ENCODE measurements at places on chromosomes 2 and 18.

DNA sequence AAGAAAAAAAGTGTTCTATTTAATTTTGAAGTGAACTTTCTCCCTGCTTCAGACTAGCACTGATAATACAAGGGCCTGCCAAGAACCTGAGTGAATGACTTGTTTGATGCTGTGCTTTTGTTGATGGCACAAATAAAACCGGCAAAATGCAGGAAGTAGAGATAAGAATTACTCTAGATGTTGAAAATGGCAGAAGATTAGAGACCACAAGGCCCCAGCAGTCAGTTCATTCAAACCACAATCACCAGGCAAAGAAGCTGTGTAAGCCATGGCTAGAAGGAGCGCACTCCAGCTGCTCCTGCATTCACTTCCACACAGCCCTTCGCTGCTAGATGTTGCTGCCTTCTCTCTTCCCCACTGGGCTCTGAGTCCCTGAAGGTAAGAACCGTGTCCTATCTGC, 297.1 kb downstream of the AGPS start:
- no peak for DNase-seq

GRCh38 chr2:231294571-231295362, 96.3 kb downstream of the ARMC9 start:
- no peak for DNase-seq

DNA sequence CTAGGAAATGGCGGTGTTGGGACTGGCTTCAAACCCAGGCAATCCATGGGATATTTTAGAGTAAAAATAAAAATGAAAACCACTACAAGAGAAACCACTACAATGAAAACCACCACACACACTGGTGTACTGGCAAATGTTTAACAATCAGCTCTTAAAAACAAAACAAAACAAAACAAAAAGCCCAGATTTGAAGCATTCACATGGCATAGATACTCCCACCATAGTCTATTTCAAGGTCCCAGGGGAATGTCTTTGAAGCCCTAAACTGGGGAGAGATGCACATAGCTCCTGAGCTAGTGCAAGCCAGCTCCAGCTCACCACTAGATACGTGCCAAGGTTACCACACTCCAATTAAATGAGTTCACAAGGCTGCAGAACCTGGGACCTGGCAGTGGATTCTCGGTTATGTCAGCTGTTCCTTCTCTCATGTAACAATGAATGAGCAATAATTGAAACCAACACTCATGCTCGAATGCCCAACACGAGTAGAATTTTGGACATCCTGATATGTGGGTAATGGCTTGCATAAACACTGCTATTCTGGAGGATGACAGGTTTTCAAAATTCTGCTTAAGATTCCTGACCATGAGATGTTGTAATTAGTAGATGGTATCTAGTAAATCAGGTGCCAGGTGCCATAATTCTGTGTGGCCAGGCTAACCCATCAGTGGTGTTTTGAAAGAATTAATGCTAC, 102.2 kb downstream of the OSBPL6 start:
- no peak for DNase-seq

GRCh38 chr2:85278361-85278760, 49.4 kb downstream of the TGOLN2 start:
- no peak for DNase-seq

DNA sequence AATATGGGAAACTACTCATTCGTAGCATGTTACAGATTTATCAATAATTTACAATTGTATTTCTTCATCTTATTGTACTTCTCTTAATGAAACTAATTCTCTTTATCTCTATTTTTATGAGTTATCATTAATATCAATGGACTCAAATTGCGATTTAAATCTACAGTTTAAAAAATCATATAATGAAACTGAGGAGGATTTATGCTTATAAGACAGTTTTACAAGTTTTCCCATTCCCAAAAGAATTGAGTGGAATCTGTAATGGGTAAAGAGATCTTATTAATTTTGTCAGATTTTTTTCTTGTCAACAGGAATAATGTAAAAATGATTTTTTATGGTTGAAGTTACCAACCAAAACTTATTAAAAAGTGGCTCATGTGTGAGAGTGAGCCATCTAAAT, 468.0 kb downstream of the METTL4 start:
- DNase-seq: no peak

DNA sequence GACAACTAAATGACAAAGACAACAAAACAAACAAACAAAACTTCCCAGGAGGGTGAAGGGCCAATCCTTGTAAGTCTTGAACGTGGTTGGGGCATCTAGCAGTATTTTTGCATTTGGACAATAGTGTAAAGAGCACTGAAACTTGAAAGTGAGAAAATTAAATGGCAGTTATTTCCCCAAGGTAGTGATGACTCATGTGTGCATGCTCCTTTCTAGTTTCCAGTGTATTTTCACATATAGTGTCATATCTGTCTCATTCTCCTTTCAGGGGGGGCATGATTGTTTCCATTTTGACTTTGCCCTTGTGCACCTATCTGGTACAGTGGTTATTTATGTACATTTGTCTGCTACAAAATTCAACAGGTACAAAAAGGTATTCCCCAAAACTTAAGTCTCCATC, 39.5 kb downstream of the CERS6 start:
- DNase-seq: no peak
